ENCODE measurements at places on chromosomes 3 and 15. TPM values are rescaled to one million over a fixed set of nuclear protein-coding genes. Genes with fewer than 3 reads are reported as not detected.

DNA sequence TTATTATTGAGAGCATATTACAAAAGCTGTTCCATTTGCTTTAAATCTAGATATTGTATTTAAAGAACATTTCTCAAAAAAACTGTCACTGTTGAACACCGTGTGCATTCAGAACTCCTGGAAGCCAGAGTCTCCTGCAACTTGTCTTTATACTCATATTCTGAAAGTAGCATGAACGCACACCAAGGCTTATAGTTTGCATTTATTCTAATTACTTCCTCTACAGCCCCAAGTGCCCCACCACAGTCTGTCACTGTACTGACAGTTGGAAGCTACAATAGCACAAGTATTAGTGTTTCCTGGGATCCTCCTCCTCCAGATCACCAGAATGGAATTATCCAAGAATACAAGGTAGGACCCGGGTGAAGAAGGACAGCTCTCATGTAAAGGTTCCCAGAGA, 537.4 kb downstream of the ROBO2 start:
- DNase-seq: no peak

Gene ARL8B
- 38.4 TPM for total RNA-seq

- no peak for DNase-seq
Observed at GRCh38 chr15:63422891-63423590, 41.4 kb upstream of the CA12 start.

- peak; percentile 73 for DNase-seq
Observed at GRCh38 chr3:170584585-170585007, 1.3 kb downstream of the SLC7A14 start.

- peak; percentile 90 for DNase-seq
Observed at GRCh38 chr15:84654689-84655453, 788 bp upstream of the WDR73 start.

GRCh38 chr3:31284776-31285175, 247.9 kb upstream of the STT3B start:
- DNase-seq: no peak

Gene AP2M1
- 212 TPM for total RNA-seq

DNA sequence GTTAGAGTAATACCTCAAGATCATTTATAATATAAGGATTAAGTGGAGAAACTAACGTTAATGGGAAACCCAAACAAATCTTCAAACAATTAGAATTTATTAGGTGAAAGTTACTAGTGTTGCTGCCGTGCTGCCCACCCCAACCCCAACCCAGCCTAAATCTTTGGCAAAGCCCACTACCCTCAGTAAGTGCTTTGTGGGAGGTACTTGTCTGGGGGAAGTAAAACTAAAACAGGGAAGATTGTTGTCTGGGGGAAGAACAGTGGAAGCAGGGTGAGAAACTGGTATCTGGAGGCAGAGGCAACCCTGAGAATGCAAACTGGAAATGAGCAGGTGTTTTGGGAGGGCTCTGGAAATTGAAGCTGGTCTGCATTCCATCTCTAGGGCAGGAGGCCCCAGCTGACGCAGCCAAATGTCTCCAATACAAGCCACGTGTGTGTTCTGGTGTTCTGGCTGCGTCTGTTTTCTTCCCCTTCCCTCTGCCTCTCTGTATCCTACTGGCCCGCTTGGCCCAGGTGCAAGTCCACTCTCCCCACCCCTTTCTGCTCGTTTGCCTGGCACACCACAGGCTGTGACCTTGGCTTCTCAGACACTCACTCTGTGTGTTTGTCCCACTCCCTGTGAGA, 32.7 kb downstream of the FEM1B start:
- no peak for DNase-seq

Gene PGBD4
- total RNA-seq: 2.0 TPM

DNA sequence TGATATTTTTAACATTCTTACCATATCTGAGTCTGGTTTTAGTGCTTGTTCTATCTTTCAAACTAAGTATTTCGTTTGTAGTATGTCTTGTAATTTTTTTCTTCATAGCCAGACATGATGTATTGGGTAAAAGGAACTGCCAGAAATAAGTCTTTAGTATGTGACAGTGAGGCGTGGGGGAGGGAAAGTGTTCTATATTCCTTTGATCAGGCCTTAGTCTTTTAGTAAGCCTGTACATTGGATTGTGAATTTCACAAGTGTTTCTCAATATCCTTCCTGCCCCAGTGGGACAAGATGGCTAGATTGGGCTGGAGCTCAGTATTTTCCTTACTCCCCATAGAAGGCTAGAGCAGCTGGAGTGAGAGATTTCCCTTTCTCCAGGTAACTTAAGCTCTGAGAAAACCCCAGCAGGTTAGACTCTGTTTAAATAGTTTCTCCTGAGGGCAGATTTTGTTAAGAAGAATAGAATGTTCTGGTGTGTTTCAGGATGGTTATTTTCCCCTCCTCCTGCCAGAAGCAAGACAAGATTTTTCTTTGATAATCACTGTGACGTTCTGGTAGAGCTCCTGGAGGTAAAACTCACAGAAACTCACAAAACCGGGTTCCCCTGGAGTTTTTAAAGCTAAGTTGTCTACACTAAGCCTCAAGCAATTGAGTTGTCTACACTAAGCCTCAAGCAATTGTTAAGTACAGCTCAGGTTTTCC, 140.7 kb upstream of the ARPP21 start:
- no peak for DNase-seq
